ENCODE measurements at places on chromosomes 12 and 14. TPM values are rescaled to one million over a fixed set of nuclear protein-coding genes. Genes with fewer than 3 reads are reported as not detected.

RPL10L gene
- total RNA-seq, result not detected

ZNF839 gene
- 6.4 TPM for total RNA-seq

CFAP73 gene
- not detected for total RNA-seq

OLR1 gene
- total RNA-seq, result 0.24 TPM

PRICKLE1 gene
- total RNA-seq, result 2.6 TPM

TAS2R19 gene
- 9.6 TPM for total RNA-seq

TAS2R31 gene
- 10.9 TPM for total RNA-seq

MMP19 gene
- 16.1 TPM for total RNA-seq

CD163 gene
- total RNA-seq, result 0.24 TPM

PTCSC3 gene
- not detected for total RNA-seq

PIWIL1 gene
- total RNA-seq, result not detected

ALDH1L2 gene
- 58.7 TPM for total RNA-seq

MIPOL1 gene
- total RNA-seq, result 10.1 TPM

TESPA1 gene
- total RNA-seq, result not detected

BMP4 gene
- total RNA-seq, result 5.0 TPM

G2E3 gene
- 17.0 TPM for total RNA-seq

SLC8B1 gene
- 29.1 TPM for total RNA-seq

KRT2 gene
- total RNA-seq, result not detected

SERPINA3 gene
- total RNA-seq, result 0.49 TPM
